ENCODE measurements at places on chromosomes 16 and 17.

DNA sequence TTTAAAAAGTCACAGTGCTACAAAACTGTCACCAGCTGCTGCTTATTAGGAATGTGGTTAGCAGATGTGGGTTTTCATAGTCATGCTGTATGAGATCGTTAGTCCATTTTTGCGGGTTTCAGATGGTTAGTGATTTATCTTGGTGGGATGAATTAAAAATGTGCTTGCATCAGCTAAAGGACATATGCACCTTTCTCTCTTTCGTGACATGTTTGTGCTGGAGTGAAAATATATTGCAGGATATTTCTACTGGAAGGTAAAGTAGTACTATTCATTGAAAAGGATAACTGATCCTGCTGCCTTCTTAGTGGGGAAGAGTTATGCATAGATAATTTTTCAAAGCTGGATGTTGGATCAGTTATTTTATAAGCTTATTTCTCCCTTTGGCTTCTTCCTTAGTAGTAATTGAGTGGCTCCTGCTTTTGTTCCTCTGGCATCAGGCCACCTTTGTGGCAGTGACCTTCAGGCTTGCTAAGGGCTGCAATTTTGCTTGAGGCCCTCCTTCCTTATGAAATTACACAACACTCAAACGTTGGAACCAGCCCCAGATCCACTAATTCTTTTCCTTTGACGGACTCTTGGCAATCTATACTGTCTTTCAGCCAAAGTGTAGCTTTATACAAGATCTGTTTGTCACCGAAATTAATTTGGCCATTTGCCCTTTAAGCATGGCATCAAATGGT is 7.5 kb upstream of the SNTB2 start:
- DNase-seq, result no peak

DNA sequence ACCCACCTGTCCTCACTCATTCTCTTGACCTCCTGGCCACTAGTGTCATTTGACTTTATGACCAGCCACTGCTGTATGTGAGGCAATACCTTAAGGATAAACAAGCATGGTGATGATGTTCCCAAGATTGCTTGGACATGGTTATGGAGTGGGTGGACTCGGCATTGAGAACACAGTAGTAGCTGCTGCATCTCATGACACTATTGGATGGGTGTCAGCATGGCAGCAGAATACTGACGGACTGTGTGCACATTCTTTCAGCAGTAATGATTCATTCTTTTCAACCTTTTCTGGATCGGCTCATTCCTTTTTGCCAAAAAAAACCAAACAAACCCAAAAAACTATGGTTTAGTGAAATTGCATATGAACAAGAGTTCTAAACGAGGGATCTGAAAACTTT is 13.5 kb downstream of the SPECC1 start:
- DNase-seq, result no peak

- no peak for DNase-seq
Measured at GRCh38 chr16:56477096-56477878, 25.9 kb downstream of the OGFOD1 start.

GRCh38 chr16:57038166-57038565 is 48.8 kb downstream of the NLRC5 start:
- no peak for DNase-seq

GRCh38 chr17:48970224-48970623 is 1.8 kb upstream of the GIP start:
- DNase-seq, result no peak

GRCh38 chr17:40363111-40363827 is 1.3 kb downstream of the GJD3 start:
- DNase-seq, result no peak

- no peak for DNase-seq
Measured at GRCh38 chr16:58264961-58265479, 29.8 kb downstream of the PRSS54 start.

DNA sequence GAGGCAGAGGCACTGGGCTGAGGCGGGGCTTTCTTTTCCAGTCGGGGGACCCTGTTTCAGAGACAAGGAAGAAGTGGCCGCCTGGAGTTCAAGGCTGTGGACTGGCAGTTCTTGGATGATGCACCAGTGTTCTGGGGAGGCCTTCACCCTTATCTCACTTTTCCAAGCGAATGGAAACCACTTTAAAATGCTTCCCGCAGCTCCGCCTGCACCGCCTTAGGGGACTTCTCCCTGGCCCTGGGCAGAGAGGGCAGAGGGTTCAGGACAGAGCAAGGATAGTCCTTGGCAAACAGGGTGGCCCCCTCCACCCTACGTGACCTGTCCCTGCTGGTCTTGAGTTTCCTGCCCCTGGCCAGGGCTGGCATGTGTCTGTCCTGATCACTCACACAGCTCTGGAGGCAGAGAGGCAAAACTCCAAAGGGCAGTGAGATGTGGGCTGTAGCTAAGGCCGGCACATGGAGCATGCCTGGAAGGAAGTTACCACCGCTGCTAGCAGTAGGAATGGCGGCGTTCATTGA is 20.6 kb downstream of the RTN4RL1 start:
- no peak for DNase-seq

GRCh38 chr16:57935904-57936303 is 35.0 kb downstream of the CNGB1 start:
- no peak for DNase-seq

DNA sequence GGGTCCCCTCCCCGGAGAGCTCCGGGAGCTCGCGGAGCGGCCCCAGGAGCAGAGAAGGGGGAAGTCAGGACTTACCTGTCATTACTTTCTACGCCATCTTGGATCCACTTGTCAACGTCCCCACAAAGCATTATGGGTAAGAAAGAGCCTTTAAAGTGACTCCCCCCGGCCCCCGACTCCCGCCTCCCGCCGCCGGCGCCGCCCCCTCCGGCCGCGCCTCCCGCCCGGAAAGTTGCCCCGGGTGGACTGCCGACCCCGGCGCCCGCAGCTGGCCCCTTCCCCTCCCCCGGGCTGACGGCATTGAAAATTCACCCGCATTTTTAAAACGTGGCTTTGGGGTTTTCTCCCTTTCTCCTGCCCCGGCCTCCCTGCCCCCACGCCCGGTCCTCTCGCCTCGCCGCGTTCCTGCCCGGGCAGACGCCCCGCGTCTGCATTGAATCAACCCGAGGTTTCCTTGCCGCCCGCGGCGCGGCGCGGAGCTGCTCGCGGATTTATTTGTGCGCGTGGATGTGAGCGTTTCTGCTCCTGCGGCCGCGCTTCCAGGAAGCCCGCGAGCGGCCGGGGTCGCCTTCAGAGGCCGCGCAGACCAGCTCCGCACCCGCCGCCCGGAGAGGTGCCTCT is at the start of gene HELZ:
Gene HELZ, minus strand, starts transcription at position 124 of the 621 bp plus-strand sequence. CDS start 26,392 bp downstream, outside the sequence.
- DNase-seq, result no peak

DNA sequence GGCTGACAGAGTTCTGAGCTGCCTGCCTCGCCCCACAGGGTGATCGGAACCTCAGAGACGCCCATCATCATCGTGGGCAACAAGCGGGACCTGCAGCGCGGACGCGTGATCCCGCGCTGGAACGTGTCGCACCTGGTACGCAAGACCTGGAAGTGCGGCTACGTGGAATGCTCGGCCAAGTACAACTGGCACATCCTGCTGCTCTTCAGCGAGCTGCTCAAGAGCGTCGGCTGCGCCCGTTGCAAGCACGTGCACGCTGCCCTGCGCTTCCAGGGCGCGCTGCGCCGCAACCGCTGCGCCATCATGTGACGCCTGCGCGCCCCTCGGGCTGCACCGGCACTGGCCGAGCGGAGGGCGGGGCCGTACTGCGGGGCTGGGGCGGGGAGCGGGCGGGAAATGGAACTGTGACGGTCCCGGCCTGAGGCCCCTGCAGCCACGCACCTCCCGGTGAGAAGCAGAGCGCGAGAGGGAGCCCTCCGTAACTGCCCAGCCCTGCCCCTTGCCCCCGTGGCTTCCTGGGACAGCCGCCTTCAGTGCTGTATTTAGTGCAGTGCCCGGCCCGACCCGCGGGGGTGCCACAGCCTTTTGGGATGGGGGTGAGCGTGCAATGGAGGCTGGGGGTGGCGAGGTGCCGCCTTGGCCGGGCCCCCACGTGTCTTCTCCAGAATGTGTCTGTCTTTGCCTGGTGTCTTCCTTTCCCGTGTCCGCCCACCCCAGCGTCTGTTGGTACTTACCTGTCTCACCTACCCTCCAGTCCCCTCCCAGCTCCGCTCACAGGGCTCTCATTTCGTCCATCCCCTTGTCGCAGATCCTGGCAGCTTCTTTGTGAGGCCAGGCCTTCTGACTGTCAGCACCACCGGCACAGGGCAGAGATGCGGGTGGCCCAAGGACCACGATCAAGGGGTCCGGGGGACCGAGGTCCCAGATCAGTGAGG is 9.8 kb downstream of the RASL10B start:
- DNase-seq, result no peak

- DNase-seq, result peak; percentile 80
Measured at GRCh38 chr17:7280519-7281073, 922 bp upstream of the SLC2A4 start.

DNA sequence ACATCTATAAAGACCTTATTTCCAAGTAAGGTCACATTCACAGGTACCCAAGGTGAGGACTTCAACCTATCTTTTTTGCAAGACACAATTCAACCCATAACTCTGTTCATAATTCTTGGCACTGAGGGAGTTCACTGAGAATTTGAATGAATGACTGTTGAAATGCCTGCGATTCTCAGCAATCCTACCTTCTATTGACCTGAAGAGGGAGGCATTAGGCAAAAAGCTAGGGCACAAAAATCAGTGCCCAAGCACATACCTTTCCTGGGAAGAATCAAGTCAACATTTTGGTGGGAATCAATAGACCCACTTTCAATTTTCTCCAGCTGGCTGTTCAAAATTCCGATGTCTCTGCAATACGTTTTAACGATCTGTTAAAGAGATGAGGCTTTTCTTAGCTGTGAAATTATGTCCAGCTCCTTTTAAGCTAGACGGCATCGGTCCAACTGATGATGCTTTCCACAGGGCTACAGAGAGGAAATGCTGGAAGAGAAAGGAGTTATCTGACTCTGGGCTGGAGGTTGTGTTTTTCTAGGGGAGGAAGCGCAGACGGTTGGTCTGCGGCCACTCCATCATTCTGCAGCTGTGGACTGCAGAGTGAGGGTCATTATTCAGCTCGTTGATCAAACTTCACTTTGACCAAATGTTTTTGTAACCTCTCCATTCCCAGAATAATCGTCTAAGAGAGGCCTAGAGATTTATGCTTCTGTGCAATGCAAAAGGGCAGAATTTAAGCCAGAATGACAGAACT is 25.2 kb downstream of the BCO1 start:
- DNase-seq, result no peak

- DNase-seq, result no peak
Measured at GRCh38 chr17:4389079-4389478, 22.6 kb upstream of the UBE2G1 start.

GRCh38 chr16:59336136-59336695 is 602.1 kb upstream of the GOT2 start:
- DNase-seq, result no peak

DNA sequence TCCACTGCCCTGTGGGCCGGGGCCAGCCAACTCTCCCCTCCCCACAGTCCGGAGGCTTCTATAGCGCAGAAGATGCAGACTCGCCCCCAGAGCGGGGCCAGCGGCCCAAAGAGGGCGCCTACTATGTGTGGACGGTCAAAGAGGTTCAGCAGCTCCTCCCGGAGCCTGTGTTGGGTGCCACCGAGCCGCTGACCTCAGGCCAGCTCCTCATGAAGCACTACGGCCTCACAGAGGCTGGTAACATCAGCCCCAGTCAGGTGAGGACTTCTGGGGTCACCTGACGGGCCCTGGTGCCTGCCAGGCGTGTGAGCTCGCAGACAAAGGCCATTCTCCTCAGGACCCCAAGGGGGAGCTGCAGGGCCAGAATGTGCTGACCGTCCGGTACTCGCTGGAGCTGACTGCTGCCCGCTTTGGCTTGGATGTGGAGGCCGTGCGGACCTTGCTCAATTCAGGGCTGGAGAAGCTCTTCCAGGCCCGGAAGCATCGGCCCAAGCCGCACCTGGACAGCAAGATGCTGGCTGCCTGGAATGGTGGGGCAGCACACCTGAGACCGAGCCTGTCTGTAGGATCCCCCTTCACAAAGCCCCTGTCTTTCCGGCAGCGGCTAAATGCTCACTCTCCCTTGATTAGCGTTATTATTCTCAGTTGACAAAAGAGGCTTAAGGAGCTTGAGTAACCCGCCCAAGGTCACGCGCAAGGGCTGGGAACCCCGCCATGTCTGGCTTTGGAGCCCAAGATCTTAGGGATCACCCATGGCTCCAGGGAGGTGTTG is 3.9 kb downstream of the SPATA20 start:
- no peak for DNase-seq

DNA sequence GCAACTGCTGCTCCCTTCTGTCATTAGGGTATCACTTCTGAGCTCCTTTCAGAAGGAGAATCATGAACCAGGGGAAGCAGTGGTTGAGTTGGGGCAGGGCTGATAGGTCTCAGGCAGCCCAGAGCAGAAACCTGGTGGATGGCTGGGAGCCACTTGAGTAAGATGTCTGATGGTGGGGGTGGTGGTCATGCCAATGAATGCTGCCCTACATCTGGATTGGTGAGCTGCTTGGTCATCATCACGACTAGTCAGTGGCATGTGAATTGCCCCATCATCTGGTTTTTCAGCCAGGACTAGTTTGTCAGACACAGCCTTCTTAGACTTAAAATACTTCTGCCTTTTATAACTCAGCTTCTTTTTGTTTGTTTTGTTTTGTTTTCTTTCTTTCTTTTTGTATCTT is 2.6 kb downstream of the GID4 start:
- DNase-seq, result no peak

GRCh38 chr16:48123104-48123788 is 32.5 kb downstream of the ABCC12 start:
- DNase-seq, result no peak

GRCh38 chr17:44529864-44530263 is 26.7 kb upstream of the GPATCH8 start:
- DNase-seq, result no peak

DNA sequence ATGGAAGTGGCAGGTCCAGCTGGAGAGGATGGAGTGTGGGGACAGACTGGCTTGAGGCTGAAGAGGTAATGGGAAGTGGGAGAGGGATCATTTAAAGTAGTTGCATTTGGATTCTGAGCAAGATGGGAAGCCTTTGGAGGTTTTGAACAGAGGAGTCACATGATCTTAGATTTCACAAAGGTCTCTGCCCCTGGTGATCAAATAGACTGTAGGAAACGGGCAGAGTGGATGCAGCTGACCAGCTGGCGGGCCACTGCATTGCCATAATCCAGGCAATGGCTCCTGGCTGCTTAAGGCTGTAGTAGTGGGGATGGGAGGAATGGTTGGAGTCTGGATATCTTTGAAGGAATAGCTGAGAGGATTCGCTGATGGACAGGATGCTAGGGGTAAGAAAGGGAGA is 81.5 kb downstream of the SLC6A2 start:
- no peak for DNase-seq

- DNase-seq, result no peak
Measured at GRCh38 chr17:82946081-82946480, 106.3 kb upstream of the ZNF750 start.

GRCh38 chr16:56424791-56425438 is 430 bp downstream of the AMFR start:
- DNase-seq, result no peak

DNA sequence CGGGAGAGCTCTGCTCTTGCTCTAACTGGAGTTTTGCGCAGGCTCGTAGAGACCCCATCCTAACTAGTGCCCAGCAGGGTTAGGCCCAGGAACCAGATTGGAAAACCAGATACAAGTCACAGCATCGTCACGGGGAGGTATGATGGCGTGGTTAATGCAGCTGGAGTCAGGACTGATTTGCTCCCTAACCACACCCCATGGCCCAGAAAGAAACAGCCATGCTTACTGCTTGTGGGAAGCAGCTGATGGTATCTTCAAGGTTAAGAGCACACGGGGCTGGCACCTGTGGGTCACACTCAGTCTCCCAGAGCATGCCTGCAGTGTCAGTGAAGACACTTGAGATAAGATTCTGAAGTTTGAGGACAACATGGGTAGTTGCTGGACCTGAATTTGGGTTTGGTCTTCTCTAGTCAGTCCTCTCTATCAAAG is 60.2 kb downstream of the WIPI1 start:
- DNase-seq, result no peak

All from activated naive CD4-positive, alpha-beta T cell (primary cell).